ENCODE measurements at places on chromosomes 11 and 22.

DNA sequence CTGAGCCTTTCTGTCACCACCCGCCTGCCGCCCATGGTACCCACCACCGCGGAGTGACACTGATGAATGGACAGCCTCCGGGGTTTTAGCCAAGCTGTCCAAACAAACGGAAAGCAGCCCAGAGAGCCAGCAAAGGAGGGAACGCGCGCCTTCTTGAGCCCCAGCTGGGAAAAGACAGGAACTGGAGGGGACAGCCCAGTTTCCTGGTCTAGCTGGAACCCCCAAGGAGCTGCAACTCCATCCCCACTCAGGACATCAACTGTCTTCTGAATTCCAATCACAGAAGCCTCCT is 33.7 kb downstream of the SHISAL1 start:
- no peak for DNase-seq

- no peak for DNase-seq
These were observed 32.8 kb upstream of the PDE2A start for GRCh38 chr11:72707032-72707431.

- no peak for DNase-seq
These were observed 2.9 kb downstream of the PLAAT3 start for GRCh38 chr11:63611395-63611747.

DNA sequence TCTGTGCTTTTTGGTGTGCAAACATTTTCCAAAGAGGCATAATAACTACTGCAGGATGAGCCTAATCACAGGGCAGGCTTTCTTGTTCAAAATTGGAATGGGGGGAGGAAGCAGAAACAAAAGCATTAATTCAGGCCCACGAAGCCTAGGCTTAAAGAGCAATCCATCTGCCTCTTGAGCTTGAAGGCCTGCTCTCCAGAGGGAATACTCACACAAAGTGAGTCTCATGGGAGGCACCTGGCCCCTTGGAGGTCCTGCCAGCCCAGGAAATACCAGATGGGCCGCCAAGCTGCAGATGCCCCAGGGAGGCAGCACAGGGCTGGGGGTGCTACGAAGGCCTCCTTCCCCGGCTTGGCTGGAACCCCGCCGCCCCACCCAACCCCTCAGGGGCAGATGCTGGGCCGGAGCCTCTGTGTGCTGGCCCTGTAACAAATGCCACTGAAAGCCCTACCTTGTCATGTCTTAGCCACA is 39.3 kb upstream of the COMT start:
- no peak for DNase-seq

DNA sequence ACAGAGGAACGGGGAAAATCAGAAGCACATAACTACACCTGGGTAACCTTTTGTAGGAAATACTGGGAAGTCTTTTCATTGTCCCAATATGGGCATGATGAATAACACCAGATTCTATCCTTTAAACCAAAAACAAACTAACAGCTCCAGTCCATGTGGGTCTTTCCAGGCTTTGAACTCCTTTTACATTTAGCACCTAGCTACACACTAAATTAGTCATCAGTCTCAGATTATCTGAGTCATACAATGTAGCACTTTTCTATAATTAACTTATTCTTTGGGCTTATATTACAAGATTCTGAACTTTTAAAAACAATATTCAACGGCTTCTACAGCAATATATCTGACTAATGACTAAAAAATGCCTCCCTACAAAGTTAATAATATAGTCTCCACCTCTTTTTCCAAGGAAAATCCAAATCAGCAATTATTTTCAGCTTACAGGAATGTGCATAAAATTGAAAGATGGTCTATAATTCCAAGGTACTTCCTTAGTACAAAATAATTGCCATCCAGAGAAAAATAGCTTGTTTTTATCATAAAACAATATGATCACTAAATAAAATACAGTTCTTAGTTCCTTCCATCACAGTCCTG is 26.3 kb downstream of the STK33 start:
- no peak for DNase-seq

- no peak for DNase-seq
These were observed 15.6 kb upstream of the MFNG start for GRCh38 chr22:37501610-37502341.

- DNase-seq: no peak
These were observed 126.3 kb downstream of the KIRREL3 start for GRCh38 chr11:126874276-126874675.

DNA sequence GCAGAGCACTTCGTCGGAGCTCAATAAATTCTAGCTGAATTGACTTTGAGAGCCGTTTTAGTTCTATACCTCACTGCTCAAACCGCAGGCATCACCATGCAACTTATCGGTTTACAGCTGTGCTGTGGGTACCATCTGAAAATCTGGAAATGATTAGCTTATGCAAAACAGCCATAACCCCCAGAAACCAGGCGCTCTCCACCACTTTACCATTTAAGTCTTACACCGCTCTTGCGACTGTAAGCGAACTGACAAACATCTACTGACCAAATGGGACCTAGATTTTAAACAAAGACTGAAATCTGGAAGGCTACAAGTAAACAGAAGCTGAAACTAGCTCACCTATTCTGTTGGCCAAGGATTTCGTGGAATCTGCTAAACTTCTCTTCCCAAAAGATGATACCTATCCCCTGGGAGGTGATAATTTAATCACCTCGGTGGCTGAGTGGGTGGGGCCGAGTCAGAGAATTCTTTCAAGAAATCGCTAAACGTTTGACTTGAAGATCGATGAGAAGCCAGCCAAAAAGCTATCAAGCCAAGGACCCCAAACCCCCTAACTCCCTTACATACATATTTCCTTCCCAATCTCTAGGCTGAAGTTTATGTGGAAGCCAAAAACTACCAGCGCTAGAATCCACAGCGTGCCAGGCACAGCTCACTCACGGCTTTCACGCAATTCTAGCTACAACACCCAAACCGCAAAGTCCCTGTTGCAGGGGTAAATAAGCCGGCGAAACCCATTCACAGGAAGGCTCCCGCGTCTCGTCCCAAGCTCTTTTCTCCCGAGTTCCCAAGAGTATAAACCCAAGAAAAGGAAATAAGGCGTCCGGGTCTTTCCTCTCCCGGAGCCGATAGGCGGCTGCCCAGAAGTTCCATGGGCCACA is 644 bp downstream of the SPTY2D1 start:
- no peak for DNase-seq

- DNase-seq: no peak
These were observed 157.8 kb upstream of the GRK3 start for GRCh38 chr22:25406510-25407210.

Measured in esophagus squamous epithelium (tissue), 5 donors.